ENCODE measurements at places on chromosomes 5 and 9.

- DNase-seq = peak; percentile 89
Observed at GRCh38 chr9:114385397-114386181, 2.2 kb downstream of the AKNA start.

DNA sequence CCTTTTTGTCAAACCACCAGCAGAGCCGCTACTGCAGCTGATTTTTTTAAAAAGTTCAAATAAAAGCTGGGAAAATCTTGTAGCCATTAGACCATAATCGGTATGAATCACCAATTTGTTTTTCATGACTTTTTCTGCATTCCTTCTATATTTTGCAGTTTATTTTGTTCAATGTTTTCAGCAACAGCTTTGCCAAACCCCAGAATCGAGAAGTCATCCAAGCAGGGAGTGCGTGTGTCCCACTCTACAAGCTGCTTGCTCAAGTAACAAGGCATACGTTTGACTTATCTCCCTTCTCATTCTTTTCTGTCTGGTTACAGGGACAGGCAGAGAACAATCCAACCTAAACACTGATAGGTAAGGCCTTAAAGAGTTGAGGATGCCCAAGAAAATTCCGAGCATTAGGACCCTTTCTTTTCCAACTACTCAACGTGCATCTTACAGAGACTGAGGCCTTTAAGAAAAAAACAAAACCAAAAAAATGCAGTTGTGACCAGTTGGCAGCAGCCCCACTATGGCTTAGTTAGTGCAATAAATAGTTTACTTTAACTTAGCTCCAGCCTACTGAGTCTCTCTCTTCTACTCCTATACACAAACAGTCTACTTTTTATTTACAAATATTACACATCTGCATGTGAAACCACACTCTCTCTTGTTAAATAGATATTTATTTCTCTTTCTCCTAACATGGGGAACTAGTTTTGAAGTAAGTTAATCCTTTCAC is 134.7 kb upstream of the SLIT3 start:
- DNase-seq = no peak

DNA sequence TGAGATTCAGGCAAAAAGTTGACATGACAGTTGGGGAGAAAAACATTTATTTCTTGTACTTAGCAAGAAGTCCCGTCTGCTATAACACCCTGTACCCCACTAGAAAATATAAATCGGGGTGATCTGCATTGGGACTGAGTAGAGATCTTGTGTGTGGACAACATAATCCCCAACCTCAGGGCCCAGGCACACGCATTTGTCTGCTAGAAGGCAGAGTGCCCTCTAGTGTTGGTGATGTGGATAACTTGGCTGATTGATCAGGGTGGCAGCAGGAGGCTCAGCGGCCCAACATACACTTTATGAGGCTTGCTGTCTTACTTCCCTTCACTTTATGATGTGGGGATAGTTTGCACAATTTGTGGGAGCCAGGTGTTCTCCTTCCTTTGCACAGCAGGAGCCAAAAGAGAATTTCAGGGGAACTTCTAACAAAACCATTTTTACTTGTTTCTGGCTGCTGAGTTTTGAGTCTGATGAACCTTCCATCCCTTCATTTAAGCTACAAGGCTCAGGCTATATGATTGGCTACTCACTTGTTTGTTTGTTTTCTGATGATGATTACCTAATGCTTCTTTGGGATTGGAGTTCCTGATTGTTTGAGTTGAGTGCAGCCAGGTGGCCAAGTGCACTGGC is 263.2 kb downstream of the DMAC1 start:
- DNase-seq = peak; percentile 99

DNA sequence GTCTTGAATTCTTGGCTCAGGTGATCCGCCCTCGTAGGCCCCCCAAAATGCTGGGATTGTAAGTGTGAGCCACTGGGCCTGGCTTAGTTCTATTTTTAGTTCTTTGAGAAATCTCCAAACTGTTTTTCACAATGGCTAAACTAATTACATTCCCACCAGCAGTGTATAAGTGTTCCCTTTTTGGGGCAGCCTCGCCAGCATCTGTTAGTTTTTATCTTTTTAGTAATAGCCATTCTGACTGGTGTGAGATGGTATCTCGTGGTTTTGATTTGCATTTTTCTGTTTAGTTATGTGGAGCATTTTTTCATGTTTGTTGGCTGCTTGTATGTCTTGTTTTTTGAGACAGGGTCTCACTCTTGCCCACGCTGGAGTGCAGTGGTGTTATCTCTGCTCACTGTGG is 28.2 kb downstream of the CNOT6 start:
- no peak for DNase-seq

DNA sequence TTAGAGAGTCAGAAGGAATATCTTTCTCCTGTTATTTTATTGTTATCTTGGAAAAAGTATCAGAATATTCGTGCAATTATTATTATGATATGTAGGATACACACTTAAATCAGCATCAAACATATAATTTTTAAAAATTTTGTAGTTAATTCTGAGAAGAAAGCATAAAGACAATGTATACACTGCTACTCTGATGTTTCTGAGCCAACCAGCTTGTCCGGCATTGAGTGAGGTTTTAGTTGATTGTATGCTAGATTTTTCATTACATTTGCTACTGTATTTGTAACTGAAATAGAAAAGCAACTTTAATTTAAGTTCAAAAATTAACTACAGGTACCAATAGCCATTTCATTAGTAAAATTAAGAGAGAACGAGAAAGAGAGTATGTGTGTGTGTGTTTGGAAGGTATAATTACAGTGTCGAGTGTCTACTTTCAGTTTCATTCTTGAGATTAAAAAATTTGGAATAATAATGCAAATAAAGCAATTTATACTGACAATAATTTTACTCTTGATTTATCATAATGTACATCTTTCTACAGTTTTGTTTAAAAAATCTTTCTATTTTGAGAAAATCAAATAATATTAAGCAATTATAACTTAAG is 160.4 kb upstream of the CDH12 start:
- peak; percentile 62 for DNase-seq

GRCh38 chr9:24479361-24480059 is 66.2 kb downstream of the IZUMO3 start:
- peak; percentile 91 for DNase-seq

GRCh38 chr5:62038024-62038423 is 268.0 kb upstream of the KIF2A start:
- peak; percentile 64 for DNase-seq

DNA sequence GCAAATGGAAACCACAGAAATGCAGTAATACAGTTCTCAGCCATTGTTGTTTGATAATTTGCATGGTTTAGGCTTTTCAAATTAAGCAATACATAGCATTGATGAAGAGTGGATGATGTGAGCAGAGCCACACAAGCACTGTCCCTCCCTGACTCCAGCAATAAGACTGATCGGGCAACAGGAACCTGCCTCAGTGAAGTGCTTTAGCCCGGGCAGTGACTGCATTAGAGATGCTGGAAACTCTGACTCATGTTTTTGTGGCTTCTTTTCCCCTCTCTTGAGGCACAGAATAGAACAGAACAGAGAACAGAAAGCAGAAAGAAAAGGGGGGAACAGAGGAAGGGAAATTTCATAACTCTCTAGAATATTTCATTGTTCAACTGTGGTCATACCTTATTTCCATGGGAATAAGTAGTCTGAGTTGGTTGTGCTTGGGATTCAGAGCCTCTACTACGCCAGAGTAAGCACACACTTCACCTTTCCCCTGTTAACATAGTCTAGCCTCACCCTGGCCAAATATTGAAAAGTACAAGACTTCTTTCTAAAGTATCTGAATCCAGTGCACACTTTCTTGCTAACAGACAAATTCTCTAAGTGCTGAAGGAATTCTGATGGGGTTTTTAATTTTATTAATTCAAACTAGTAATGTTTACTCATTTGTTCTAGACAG is 164.8 kb upstream of the VCAN start:
- peak; percentile 79 for DNase-seq

- no peak for DNase-seq
Observed at GRCh38 chr9:76413658-76414057, 19.4 kb upstream of the RFK start.

GRCh38 chr5:119105971-119106370 is 35.1 kb downstream of the DMXL1 start:
- DNase-seq = no peak

DNA sequence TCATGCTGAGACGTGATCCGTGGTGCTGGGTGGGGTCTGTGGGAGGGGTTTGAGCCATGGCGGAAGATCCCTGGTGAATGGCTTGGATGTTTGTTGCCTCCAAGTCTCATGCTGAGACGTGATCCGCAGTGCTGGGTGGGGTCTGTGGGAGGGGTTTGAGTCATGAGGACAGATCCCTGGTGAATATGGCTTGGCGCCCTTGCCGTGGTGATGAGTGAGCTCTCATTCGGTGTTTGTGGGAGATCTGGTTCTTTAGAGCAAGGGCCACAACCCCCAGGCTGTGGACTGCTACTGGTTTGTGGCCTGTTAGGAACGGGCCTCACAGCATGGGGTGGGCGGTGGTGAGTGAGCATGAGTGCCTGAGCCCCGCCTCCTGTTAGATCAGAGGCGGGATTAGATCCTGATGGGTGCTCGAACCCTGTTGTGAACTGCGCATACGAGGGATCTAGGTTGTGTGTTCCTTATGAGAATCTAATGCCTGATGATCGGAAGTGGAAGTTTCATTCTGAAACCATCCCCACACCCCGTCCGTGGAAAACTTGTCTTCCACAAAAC is 31.2 kb downstream of the NKD2 start:
- no peak for DNase-seq

- no peak for DNase-seq
Observed at GRCh38 chr5:137340881-137341280, 158.2 kb downstream of the SPOCK1 start.

- DNase-seq = no peak
Observed at GRCh38 chr9:121120386-121120785, 45.6 kb downstream of the CNTRL start.

- no peak for DNase-seq
Observed at GRCh38 chr9:82332774-82333152, 344.2 kb downstream of the SPATA31D1 start.

- no peak for DNase-seq
Observed at GRCh38 chr5:158929552-158930218, 170.0 kb downstream of the EBF1 start.

GRCh38 chr5:40078898-40079575 is 600.7 kb upstream of the PTGER4 start:
- peak; percentile 87 for DNase-seq

DNA sequence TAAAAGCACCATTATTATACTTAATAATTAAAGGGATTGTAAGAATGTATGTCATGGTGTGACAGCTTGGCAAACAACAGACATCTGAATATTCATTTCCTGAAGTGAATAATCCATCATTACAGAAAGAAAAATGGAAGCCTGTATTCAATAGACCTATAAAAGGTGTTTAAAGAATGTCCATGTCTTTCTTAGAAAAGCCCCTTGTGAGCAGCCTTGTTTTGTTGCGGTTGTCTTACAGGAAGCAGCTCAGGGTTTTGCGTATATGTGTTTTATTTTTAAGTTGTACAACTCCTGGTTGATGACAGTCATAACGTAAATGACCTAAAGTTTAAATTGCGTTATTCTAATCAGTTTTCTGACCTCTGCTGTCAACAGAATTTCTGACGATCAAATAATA is 53.8 kb downstream of the CAST start:
- DNase-seq = no peak

- DNase-seq = no peak
Observed at GRCh38 chr9:91219557-91219956, 142.2 kb downstream of the AUH start.

DNA sequence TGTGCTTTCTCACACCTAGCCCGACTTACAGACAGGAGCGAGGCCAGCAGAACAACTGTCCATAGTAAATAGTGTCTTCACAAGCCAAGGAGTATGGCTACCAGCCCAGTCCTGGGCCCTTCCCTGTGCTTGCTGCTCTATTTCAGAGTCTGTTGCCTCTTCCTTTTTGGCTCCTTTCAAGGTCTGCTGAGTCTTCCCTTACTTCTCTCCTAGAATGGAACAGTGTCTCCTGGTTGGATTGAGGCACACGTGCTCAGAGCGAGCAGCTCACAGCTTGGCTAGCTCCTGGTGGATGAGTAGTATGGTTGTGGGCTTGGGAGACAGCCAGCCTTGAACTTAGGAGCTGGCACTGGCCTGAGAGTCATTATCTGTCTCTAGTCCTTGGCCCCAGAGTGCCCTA is 72.8 kb downstream of the TLE4 start:
- no peak for DNase-seq

DNA sequence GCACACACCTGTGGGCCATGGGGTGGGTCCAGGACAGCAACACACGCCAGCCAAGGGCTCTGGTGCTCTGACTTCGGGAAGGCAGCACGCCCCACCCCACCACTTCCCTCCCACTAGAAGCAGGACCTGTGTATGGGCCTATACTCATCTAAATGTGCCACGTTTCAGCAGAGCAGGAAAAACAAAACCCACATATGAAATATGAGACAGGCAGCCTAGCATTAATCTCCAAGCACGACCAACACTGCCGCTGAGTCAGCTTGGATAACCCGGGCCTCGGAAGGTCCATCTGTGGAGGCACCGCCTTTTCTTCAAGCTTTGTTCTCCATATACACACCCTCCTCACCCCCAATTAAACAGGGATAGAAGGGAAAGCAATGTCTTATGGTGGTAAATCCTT is 203.1 kb downstream of the ROR2 start:
- DNase-seq = peak; percentile 12

DNA sequence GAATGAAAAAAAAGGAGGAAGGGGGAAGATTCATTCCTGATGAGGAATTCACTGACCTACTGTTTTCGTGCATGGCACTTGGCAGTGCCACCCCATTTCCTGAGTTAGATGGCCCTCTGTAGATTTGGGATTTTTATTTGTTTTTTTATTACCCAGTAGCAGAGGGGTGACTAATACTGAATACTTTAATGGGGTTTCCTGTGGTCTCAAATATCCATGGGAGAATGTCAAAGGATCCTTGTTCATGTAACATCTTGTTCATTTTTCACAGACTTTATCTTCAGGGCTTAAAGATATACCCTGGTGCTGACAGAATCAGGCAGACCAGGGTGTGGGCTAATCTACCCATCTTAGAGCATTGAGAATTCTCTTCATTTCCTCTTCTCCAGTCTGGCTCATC is 93.0 kb downstream of the MAMDC2 start:
- no peak for DNase-seq

GRCh38 chr5:94544031-94544650 is 74.3 kb downstream of the KIAA0825 start:
- DNase-seq = peak; percentile 85
